ENCODE measurements at places on chromosomes 4 and X.
A peak's percentile ranks its signal among the peaks of the same experiment; 100 is the strongest.

- no peak for DNase-seq
Observed at GRCh38 chr4:147571036-147571770, 46.0 kb upstream of the TMEM184C start.

- DNase-seq: no peak
Observed at GRCh38 chrX:117327373-117327772, 789.2 kb downstream of the KLHL13 start.

- no peak for DNase-seq
Observed at GRCh38 chr4:27005501-27005900, 144.9 kb downstream of the STIM2 start.

- DNase-seq: no peak
Observed at GRCh38 chrX:140664939-140665338, 44.6 kb upstream of the LINC00632 start.

- DNase-seq: no peak
Observed at GRCh38 chr4:15197005-15197404, 194.7 kb downstream of the CPEB2 start.

DNA sequence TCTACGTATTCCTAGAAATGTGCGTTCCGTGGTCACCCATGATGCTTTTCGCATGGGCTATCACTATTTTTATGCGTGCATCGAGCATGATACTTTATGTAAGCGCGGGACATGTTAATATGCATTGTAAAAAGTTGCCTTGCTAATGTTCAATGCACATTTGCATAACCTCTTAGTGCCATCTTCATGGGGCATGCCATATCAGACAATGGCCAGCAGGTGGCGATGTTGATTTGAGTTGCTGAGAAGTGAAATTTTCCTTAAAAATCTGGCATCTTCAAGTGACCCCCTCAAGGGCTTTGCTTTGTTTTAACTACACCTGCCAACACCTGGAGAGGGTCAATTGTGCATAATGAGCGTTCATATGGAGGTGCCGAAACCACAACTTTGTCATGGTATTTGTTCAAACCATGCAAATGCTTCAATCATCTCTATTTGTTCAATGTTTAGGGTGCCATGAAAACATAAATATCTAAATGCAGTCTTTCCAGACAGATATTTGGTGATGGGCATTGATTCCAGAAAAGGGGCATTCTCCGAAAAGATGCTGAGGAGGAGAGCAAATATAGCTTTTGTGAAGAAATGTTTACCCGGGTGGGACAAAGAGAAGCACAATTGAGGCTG lies 833.9 kb upstream of the PRKX start:
- DNase-seq: peak; percentile 1

GRCh38 chrX:70025464-70025863 lies 24.3 kb downstream of the AWAT2 start:
- DNase-seq: no peak

DNA sequence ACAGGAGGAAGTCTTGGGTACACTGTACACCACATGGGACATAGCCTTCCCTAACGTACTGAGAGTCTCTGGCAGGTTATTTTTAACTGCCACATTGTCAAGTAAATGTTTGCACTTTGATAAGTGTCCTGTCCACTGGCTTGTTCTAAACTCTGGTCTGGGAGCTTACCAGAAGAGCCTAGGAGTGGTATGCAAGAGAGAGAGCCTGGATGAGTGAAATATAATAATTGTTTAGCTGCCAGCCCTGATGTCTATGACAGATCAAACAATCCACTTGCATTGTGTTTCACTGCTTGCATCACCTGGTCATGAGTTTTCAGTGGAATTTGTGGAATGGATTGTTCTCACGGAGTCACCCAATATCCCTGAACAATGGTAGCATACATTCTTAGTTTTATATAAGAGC lies 91.6 kb downstream of the SHROOM3 start:
- no peak for DNase-seq

DNA sequence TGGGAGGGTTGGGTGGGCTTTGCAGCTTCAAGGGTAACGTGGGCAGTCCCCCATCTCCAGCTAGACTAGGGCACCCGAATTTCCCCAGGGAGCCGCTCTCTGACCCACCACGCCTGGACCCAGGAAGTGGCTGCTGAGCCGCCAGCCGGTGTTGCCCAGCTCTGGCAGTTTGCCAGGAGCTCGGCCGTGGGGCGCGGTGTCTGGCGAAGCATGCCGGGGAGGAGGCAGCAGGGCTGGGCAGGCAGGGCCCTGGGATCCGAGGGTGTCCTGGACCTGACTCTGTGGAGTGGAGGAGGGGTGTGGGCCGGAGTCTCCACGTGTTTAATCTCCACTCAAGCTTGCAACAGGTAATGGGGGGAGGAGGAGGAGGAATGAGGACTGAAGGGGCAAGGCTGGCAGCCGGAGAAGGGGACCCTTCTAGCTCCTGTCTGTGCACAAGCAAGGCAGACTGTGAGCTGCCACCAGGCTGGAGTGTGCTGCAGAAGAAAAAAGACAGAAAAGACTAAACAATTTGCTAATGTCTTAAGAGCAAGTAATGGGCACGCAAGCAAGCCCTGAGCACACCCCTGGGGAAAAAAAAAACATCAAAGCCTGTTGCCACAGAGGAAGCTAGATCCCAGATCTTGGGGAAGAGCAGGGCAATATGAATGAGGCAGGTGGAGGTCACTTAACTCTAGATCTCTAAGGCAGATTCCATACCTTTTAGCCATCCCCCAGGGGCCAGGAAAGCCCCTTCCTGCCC lies 2.4 kb downstream of the LONRF3 start:
- peak; percentile 8 for DNase-seq

DNA sequence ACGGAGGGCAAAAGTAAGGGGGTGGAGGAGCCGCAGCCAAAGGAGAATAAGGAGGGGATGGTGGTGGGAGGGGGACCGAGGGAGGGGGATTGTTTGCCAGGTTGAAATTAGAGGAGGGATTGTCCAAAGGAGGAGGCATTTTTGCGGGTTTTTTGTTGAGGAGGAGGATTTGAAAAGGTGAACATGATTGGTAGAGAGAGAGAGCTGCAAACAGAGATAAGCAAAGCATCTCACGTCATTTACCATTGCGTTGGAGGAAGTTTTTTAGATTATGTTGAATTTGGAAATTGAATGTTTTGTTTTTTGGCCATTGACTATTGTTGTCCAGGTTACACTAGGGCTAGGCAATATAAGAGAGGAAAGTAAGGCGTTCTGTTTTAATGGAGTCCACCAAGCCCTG lies 54.5 kb upstream of the ABCB7 start:
- DNase-seq: no peak

DNA sequence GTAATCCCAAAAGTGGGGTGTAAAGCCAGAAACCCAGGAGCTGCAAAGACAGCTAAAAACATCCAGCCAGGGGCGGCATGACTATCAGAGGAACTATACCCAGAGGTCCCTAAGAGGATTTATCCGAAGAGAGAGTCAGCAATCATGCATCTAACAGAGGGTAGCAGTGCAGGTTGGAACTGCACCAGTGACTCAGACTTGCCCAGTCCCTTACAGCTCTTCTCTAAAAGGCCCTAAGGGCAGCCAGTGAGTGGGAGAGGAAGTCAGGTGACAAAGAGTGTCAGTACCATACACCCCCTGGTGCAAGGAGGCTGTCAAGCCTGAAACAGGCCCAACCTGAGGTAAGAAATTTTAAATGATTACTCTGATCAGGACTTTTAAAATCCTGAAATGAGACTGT lies 88.1 kb downstream of the CAMK2D start:
- peak; percentile 5 for DNase-seq

GRCh38 chr4:167987285-167987684 lies 105.1 kb upstream of the ANXA10 start:
- DNase-seq: no peak

GRCh38 chr4:108092288-108092687 lies 76.4 kb downstream of the LEF1 start:
- no peak for DNase-seq

- DNase-seq: no peak
Observed at GRCh38 chr4:123545667-123546572, 149.3 kb downstream of the SPRY1 start.

DNA sequence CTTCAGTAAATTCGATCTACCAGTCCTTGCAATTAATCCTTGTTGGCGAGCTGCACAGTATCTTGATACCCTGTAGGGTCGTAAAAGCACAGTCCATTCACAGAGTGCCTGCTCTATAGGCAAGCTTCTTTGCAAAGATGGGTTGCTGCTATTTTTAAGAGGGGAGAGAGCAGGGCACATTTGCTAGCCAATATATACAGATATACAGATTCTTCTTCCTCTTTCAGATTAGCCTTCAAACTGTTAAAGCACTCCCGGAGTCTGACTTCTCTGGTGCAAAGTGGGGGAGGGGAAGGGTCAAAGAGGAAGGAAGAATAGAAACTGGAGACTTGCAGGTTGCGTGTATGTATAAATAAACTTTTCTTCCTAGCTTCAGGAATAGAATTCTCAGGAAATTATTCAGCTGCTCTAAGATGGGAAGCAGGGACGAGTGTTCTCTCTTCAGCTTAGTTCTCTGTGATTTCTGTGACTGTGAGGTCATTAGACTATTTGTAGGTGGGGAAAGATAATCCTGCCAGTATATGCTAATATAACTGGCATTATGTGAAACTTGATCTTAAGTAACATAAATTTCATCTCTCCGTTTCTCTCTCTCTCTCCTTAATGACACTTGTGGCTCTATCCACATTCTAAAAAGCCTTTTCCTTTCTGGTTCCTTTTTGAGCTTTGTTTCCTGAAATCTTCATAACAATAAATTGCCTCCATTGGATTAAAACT lies at the start of gene CYSLTR1:
Gene CYSLTR1, minus strand, starts transcription at position 242 of the 717 bp plus-strand sequence. CDS start 53,865 bp downstream, outside the sequence.
- DNase-seq: no peak

DNA sequence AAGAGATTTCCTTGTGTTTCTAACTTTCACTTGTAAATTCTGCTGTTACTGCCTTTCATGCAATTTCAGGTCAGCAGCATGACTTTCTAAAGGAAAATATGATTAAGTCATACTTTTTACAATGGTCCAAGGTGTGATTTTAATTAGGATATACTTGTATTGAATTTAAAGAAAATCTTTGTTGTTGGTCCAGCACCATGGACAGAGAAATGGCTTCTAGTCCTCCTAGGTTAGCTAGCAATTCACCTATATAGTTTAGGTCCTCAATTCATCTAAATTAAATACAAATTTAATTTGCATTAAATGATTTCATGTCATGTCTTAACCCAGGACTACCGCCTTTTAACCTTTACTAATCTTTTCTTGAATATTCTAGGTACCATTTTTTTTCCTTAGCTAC lies 304.9 kb upstream of the RPS6KA3 start:
- DNase-seq: no peak

DNA sequence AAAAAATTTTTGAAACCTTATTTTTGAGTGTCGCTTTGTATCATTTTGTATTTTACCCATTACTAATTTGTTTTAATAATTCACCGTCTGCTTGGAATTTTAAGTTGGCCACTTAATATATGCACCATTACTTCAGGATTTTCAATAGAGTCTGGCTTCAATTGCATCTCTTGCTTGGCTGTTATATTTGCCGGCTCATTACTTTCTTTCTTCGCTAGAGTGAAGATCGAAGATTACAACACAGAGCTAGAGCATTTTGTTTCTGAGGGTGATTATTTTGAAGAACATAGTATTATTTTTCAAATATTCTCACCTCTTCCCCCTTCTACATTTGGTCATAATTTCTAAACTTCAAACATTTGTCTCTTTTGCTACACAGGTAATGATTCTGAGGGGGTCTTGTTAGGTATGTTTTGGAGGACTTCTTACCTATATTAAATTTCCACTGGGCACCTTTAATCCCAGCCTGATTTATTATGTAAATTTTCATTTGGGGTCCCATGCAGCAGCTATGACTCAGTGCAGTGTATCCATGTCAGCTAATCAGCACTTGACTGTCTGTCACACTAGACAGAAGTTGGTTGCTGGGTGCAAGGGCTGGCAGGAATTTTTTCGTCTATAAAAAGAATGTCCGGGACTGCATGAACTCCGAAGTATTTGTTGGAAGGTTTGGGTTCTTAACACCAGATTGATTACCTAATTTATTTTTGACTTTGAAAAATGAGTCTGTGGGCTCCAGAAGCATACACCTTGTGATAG lies 18.6 kb downstream of the TBC1D1 start:
- no peak for DNase-seq

DNA sequence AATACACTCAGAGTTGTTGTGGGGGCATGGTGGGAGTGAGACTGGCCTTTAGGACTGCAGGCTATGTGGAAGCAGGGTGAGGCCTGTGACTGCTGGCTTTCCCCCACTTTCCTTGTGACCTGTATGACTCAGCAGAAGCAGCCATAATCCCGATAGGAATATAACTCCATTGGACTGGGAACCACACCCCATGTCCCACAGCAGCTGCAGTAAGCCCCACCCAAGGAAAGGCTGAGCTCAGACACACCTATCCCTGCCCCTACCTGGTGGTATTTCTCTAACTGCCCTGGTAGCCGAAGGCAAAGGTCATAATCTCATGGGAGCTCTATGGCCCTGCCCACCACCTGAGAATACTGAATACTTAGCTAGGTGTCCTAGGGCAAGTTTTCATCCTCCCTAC lies 169.3 kb downstream of the GC start:
- no peak for DNase-seq

DNA sequence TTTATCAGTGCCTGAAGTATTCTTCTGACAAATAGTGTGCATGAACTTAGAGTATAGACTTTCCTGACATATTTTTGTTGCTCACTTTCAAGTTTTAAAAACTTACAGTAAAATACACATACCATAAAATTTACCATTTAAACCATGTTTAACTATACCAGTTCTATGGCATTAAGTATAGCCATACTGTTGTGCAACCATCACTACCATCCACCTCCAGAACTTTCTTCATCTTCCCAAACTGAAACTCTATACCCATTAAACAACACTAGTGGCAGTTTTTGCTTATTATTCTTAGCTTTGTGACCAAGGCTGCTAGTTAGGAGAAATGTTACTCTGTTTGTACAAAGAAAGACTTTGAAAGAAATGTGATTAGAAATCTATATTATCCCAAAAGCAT lies 25.8 kb downstream of the ATP7A start:
- DNase-seq: no peak

GRCh38 chr4:12729384-12729783 lies 754.8 kb downstream of the RAB28 start:
- DNase-seq: no peak

DNA sequence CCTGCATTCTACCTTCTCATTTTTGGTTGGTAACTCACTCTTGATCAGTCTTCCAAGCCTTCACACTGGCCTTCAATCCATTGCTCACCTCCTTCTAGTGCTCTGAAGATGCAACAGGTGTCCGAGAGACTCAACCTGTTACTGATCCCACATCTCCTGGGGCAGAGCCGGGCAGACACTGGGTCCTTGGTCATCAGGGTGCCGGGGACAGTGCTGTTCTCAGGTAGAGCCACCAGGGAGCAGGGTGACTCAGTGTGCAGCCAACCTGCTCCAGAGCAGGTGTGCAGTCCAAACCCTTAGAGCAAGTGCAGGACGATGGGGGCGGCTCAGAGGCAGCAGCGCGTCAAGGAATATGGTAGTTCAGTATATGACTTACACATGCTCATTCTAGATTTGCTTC lies 188.4 kb downstream of the DHX15 start:
- no peak for DNase-seq

All from effector memory CD8-positive, alpha-beta T cell (primary cell).